ENCODE measurements at places on chromosomes 7 and 10. TPM values are rescaled to one million over a fixed set of nuclear protein-coding genes. Genes with fewer than 3 reads are reported as not detected.

Gene CCL26
- total RNA-seq, result not detected

Gene AVL9
- total RNA-seq, result 13.3 TPM

Gene SYT15
- 1.2 TPM for total RNA-seq

Gene FEZF1
- not detected for total RNA-seq

Gene MAT1A
- total RNA-seq, result not detected

Gene NRCAM
- 11.0 TPM for total RNA-seq

Gene NUP205
- 45.7 TPM for total RNA-seq

Gene KAZALD1
- 62.6 TPM for total RNA-seq

Gene RBM48
- 12.8 TPM for total RNA-seq

Gene PLA2G12B
- not detected for total RNA-seq

Gene SFMBT2
- total RNA-seq, result 0.22 TPM

Gene STARD3NL
- 68.1 TPM for total RNA-seq

Gene OGDHL
- total RNA-seq, result 0.51 TPM

Gene HOXA3
- 2.1 TPM for total RNA-seq

Gene VPS50
- 23.3 TPM for total RNA-seq

Gene AKR1C4
- not detected for total RNA-seq

Gene PROSER2
- total RNA-seq, result 1.4 TPM

Gene SMO
- 16.3 TPM for total RNA-seq

Gene PRTFDC1
- 11.4 TPM for total RNA-seq

Gene FFAR4
- not detected for total RNA-seq

All from GM23248 (cell line).